ENCODE measurements at places on chromosomes 11 and 22.

DNA sequence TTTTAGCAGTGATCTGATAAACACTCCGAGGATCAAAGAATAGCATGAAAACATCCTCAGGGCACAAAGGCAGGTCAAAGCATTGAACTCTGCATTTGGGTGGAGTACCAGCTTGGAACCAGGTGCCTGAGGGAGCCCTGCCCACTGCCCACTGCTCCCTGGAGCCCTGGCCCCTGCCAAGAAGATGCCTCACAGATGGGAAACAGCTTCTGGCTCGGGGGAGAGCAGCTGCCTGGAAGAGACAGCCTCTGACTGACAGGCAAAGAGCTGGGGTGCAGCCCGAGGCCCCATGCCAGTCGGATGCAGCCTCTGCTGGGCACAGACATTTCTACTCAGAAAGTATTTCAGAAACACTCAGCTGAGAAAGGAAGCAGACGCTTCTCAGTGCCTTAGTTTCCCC lies 13.2 kb downstream of the LMO1 start:
- DNase-seq = no peak

DNA sequence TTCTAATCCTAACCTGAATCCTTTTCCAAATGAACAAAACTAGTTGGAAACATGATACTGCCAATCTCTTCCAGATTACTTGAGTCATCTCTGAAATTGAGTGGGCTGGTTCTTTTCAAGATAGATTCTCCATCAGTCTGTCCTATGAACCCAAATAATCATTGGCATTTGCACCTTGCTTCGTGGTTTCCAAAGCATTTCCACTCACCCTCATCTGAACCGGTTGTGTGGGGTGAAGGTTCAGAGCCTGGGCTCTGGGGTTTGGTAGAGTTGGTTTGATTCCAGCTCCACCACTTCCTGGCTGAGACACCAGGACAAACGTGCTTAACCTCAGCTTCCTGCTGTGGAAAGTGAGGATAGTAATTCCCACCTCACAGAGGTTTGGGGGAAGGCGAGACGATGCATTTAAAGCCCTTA lies 206.4 kb upstream of the E2F8 start:
- DNase-seq = no peak

DNA sequence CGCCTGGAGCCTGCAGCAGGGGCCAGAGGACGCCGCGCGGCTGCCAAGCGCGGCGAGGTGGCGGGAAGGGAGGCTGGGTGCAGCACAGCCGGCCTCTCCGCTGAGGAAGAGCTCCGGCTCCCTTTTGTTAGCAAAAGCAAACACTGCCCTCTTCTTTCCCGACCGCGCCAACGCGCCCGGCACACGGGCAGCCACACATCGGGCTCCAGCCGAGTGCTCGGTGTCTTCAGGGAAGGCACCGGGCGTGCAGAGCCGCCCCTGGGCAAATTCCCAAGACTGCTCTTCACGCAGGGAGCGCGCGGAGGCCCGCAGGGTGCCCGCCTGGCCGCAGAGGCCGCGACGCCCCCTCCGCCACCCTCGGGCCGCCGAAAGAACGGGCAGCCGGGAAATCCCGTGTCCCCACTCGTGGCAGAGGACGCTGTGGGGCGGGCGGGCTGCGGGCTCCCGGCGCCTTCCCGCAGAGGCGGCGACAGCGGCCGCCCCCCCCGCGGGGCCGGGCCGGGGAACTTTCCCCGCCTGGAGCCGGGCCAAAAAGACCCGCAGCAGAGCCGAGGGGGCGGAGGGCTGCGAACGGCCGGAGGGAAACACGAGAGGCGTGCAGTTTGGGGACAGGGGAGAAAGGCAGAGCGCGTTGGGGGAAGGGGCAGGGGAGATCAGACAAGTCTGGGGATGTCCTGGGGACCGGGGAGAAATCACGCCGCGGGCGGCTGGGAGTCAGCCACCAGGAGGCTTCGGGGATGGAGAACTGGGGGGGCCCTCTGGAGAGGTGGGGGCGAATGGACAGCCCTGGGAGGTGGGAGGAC lies 931 bp downstream of the CADM1 start:
- DNase-seq = peak; percentile 63

DNA sequence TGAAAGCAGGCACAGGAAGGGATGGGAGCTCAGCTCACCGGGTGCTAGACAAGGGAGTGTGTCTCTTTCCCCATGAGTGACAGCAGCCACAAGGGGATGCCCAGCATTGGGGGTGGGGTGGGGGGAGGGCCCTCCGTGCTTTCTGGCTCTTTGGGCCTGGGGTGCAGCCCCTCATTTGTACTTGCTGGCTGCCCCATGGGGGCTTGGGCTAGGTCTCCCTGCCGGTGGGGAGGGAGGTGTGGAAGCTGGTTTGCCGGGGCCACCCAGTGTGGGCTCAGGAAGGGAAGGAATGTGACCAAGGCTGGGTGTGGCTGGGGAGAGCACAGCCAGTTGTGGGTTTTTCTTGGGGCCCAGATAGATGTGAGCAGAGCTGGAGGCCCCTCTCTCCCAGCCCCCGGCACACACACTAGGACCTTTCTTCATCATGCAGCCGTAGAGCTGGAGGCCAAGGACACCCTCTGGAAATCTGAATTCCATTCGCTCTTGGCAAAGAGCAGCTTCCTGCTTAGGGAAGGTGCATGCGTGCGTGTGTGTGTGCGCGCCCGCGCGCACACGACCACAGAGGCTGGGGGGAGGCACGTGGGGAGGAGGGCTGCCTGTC lies 25.8 kb downstream of the KCNQ1OT1 start:
- no peak for DNase-seq

- DNase-seq = no peak
Observed at GRCh38 chr11:134417871-134418840, 6.1 kb upstream of the B3GAT1 start.

- peak; percentile 55 for DNase-seq
Observed at GRCh38 chr11:41459465-41460401, at the start of gene LRRC4C. TSS of gene LRRC4C (minus strand) at chr11:41459652.

- DNase-seq = no peak
Observed at GRCh38 chr11:27907530-27907929, 200.4 kb downstream of the KIF18A start.

DNA sequence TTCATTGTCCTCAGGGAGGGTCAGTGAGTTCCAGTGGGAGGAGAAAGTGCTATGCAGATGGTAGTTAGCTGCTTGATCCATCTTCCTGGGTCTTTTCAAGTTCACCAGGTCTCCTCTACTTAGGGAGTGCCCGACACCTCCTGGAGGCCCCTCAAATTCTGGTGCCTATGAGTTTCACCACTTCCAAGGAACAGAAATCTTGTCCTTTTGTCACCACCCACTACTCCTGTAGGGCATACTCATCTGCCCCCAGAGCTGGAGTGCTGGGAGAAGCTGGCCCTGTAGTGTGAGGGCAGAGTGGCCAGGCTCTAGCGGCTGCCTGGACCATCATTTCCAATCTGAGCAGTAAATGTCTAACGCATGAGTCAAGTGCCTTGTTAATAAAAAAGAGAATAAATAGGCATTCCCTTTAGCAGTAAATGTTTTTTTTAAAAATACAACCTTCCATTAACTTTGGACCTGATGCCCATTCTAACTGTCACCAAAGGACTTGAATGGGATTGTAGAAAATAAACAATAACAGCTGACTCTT lies 12.5 kb downstream of the IRAG1 start:
- DNase-seq = no peak

DNA sequence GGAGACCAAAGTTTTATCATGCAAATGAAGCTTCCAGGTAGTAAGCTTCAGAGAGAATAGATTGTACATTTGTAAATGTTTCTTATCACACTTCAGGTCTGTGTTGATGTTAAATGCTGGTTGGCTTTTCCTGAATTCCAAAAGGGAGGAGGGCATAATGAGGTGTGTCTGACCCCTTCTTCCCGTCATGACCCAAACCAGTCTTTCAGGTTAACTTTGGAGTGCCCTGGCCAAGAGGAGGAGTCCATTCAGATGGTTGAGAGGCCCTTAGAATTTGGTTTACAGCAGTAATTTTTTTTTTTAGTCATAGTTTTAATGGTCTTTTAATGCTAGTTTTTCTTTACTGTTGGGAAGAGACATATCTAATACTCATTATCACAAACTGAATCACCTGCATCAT lies 2.5 kb downstream of the OR6X1 start:
- DNase-seq = no peak

- no peak for DNase-seq
Observed at GRCh38 chr11:9735919-9736318, 72.0 kb downstream of the SWAP70 start.

GRCh38 chr22:31343235-31344191 lies 2.6 kb downstream of the PATZ1 start:
- DNase-seq = peak; percentile 81

DNA sequence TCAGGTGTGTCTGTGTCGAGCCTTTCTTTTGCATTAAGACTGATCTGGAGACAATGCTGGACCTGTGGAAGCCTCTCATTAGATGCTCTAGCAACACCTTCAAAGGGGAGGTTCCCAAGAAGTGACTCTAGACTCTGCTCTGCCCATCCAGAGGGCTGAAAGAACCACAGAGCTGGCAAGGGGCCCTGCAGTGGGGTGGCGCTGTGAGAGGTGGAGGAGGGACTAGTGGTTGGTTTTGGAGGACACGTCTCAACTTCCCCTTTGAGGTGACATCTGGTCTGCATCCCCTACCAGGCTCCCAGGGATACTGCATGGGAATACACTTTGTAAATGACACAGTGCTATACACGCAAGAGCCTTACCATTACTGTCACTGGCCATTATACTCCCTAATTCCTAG lies 34.2 kb upstream of the SYT13 start:
- DNase-seq = no peak

Measured in NCI-H1105 (cell line).